ENCODE measurements at places on chromosomes 4 and X. TPM values are rescaled to one million over a fixed set of nuclear protein-coding genes. Genes with fewer than 3 reads are reported as not detected.

The CXCL10 gene
- 2.9 TPM for total RNA-seq

The KDM6A gene
- total RNA-seq: 36.4 TPM

The GC gene
- not detected for total RNA-seq

The CPZ gene
- total RNA-seq: not detected

The RTL9 gene
- 0.14 TPM for total RNA-seq

The SULT1B1 gene
- total RNA-seq: 3.3 TPM

The NAT8L gene
- total RNA-seq: 1.5 TPM

The XAGE1A gene
- not detected for total RNA-seq

The GAB3 gene
- 8.4 TPM for total RNA-seq

The CABS1 gene
- not detected for total RNA-seq

The SCML1 gene
- total RNA-seq: 4.9 TPM

The CPE gene
- not detected for total RNA-seq

The UGT2B15 gene
- total RNA-seq: not detected

The NCAPG gene
- 79.1 TPM for total RNA-seq

The PWWP3B gene
- total RNA-seq: not detected

The RHOH gene
- total RNA-seq: 182 TPM

The MAGEA1 gene
- total RNA-seq: not detected

The MTTP gene
- total RNA-seq: 0.83 TPM

The GRK4 gene
- total RNA-seq: 3.8 TPM

The PAGE5 gene
- 0.93 TPM for total RNA-seq

The FRG2 gene
- total RNA-seq: not detected

The BCAP31 gene
- 91.5 TPM for total RNA-seq

The MTNR1A gene
- not detected for total RNA-seq

The TRPC3 gene
- 0.51 TPM for total RNA-seq

The ZFP42 gene
- total RNA-seq: not detected

The YY2 gene
- 1.0 TPM for total RNA-seq

The SERPINA7 gene
- not detected for total RNA-seq

All from activated T-cell treated with anti-CD3 and anti-CD28 coated beads, Interleukin-2, amount 50 U/mL, for 72 hours (primary cell).